ENCODE measurements at places on chromosomes 12 and 14.

- no peak for DNase-seq
Observed at GRCh38 chr14:90839889-90840266, 23.6 kb upstream of the TTC7B start.

DNA sequence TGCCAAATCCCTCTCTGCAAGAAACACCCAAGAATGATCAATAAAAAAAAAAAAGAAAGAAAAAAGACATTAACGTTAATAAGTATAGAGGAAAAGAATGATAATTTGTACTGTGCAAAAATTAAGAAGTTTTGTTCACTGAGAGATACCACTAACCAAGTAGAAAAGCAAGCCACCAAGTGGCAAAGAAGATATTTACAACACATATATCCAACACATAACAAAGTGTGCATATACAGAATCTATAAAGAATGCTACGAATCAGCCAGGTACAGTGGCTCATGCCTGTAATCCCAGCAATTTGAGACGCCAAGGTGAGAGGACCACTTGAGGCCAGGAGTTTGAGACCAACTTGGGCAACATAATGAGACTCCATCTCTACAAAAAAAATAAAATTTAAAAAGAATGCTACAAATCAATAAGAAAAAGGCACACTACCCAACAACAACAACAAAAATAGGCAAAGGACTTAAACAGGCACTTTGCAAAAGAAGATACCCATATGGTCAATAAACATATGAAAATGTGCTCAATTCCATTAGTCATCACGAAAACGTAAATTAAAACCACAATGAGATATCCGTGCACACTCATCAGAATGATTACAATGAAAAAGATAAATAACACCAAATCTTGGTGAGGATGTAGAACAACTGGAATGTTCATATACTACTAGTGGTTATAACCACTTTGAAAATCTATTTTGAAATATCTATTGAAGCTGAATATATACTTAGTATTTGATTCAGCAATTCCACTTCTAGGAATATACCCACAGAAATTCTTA lies 19.8 kb downstream of the GALNT4 start:
- DNase-seq: no peak

DNA sequence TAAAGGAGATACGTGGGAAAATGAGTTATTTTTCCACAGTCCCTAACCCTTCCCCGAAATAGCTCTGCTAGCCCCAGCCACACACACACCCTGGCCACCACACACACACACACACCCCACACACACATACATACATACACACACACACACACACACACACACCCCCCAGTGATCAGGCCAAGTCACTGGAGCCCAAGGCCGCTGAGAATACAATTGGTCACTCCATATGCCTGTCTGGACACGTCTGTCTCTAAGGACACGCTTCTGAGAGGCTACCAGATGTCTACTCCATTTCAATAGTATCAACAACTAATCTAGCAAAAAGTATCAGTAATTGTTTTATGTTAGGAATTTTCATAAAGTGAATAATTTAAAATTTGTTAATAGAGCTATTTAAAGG lies 13.0 kb upstream of the DIABLO start:
- no peak for DNase-seq

- DNase-seq: no peak
Observed at GRCh38 chr12:112514926-112515642, 96.3 kb downstream of the PTPN11 start.

- DNase-seq: no peak
Observed at GRCh38 chr12:22275843-22276242, 58.7 kb downstream of the ST8SIA1 start.

DNA sequence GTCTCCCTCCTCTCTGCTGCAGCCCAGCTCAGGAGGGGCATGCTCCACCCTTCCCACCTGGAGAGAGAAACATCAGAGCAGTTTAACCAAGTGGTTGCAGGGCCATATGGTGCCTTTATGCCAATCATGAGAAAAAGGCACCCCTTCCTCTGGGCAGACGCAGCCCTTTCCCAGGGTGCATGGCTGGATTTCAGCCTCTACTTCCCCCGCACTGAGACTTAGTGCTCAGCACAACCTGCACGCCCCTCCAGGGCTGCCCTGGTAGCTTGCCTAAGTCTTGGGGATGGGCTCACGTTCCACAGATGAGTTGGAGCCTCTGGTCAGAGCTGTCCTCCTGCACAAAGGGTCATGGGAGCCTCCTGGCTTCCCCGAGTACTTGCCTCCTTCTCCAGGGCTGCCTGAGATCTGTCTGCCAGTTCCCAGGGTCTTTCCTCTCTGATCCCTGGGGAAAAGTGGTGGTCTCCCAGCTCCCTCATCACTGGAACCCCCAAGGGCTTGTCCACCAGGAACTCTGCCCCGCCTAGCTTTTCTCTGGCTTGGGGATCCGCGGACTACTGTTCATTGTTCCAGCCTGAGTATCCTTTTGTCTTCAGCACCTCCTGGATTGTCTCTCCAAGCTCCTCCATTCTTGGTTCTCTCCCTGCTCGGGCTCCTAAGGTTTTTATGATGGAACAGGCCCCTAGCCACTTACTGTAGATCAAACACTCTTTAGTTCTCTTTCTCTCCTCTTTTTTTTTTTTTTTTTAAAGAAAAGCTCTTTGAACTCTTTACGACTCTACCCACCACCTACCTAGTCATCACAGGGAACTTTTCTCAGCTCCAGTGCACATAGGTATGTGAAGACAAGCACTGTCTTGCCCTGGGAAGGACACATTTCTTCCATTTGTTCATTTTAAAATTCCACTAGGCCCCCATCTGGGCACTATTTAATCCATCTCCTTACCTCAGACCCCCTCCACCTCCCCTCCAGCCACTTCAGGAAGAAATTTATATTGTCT lies 6.1 kb upstream of the KRT74 start:
- no peak for DNase-seq

GRCh38 chr14:75459791-75460190 lies 32.0 kb downstream of the JDP2 start:
- no peak for DNase-seq

- no peak for DNase-seq
Observed at GRCh38 chr12:106584104-106585064, 1.6 kb downstream of the RFX4 start.

DNA sequence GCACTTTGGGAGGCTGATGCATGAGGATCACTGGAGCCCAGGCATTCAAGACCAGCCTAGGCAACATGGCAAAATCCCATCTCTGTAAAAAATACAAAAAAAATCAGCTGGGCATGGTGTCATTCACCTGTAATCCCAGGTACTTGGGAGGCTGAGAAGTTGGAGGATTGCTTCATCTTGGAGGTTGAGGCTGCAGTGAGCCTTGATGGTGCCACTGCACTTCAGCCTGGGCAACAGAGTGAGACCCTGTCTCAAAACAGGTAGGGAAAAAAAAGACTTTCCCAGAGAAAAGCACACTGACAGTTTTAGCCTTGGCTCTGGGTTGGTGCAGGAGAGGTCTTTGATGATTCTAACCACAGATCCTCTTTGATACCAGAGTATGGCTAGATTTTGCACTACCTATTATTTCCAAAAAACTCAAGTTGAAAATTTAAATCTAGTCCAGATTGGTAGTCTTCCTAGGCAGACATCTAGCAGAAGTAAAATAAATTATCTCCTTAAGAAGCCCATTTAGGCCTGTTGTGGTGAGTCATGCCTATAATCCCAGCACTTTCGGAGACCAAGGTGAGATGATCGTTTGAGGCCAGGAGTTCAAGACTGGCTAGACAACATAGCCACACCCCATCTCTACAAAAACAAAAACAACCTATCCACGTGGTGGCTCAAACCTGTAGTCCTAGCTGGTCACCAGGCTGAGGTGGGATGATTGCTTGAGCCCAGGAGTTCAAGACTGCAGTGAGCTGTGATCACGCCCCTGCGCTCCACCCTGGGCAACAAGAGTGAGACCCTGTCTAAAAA lies 18.6 kb downstream of the LARP4 start:
- DNase-seq: no peak

GRCh38 chr12:100974747-100975146 lies 180.2 kb downstream of the ANO4 start:
- DNase-seq: no peak

DNA sequence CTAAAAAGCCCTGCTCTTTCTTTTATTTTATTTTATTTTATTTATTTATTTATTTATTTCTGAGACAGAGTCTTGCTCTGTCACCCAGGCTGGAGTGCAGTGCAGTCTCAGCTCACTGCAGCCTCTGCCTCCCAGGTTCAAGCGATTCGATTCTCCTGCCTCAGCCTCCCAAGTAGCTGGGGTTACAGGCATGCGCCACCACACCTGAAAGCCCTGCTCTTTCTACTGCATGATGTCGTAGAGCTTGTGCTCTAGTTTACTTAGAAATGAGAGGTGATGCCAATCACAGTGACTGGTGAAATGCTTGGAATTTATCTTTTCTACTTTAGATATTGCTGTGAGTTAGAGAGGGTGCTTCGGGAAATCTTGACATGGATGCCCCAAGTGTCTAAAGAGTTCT lies 54.5 kb downstream of the DAD1 start:
- no peak for DNase-seq

DNA sequence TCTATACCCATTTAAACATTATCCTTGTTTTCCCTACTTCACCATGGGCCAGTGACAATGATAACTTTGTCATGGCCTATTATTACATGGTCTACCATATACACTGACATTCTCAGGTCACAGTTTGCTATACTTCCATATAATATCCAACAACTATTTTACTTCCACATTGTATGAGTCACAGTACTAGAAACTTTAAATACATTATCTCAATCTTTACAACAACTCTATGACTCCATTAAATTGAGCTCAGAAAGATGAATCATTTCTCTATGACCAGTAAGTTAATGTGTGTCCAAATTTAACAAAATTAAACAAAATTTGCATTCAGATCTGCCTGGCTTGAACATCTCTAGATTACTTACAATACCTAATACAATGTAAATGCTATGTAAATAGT lies 93.9 kb downstream of the PLEKHG7 start:
- DNase-seq: no peak

DNA sequence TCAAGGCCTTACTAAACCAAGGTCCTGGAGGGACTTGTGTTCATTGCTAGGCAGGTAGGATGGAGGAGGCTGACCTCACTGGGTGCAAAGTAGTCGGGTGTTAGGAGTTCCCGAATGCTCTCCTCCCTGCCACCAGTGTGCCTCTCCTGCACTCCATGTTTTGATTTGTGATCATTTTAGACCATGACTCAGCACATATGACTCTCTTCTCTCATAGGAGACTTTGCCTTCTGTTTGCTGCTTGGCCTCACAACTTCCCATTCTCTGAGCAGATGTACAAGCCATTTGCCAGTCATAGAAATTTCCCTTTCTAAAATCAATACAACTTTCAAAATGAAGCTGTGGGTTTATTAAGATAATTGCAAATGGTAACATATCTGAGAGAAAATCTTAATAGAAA lies 46.6 kb upstream of the LRIG3 start:
- DNase-seq: no peak

DNA sequence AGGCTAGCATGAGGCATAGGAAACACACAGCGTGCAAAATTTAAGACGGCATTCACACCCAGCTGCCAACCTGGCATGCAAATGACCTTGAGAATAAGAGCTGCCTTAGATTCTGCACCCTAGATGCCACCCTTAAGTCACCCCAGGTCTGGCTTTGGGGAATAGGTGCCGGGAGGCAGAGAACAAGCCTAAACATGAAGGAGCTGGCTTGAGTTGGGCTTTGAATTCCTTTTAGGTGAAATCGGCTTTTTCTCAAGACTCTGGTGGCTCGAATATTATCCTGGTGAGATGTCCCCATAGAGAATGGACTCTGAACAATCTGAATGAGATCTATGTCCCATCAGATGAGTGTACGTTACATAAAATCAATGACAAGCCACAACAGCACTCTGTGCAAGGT lies 1090.5 kb downstream of the VRK1 start:
- no peak for DNase-seq

GRCh38 chr12:40105515-40106201 lies at the start of gene SLC2A13:
TSS of gene SLC2A13 (minus strand) at chr12:40106081. CDS start at chr12:40105808, 273 bp downstream.
- DNase-seq: peak; percentile 94

GRCh38 chr12:94430304-94430703 lies 29.4 kb downstream of the CEP83 start:
- DNase-seq: no peak

- no peak for DNase-seq
Observed at GRCh38 chr12:43112101-43112920, 439.7 kb downstream of the ADAMTS20 start.

DNA sequence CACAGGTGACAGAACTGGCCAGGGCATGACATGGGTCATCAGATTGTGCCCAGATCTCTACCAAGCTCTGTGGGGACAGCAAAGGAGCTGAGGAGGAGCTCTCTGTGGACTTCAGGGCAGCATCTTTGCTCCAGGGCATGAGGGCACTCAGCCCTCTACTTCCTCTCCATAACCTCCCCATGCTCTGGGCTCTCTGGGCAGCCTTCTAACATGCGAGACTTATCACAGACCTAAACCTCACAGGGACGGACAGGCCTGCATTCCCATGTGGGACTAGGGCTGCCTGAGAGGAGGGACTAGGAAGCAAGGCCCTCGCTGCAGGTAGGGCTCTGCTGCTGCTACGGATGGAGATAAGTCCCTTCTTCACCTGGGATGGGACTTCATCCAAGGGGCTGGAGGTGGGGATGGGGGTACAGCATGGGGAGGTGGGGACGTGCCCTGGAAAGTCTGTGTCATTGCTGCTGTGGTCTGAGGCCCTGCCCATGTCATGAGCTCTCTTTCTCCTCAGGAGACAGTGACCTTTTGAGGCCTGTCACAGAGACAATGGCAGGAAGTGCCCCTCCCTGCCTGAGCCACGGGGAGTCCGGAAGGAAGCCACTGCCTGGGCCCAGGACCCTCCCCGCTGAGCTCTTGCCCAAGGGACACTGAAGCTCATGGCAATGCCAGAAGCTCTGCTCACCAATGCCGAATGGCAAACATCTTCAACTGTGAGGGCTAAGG lies 44.1 kb downstream of the PITPNM2 start:
- no peak for DNase-seq

- no peak for DNase-seq
Observed at GRCh38 chr12:117580718-117581062, 219.3 kb upstream of the NOS1 start.

DNA sequence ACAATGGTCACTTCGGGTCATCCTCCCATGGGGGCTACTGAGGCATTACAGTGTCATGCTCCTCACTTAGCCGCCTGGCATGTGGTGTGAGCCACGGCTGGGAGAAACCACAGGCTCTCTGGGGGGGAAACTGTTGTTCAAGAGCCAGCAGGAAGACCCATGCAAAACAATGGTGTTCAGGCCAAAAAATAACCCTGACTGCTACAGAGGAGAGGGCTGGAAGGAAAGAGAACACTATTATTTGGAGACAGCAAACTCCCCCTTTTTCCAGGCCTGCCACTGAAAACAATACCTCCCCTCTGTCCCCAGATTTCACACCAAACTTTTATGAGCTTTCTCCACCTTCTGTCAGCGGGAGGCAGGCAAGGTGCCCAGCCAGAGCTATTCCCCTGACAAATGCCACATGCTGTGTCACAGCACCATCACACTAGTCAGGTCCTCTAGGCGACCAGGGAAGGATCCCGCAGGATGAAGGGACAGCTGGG lies 83.7 kb downstream of the CHGA start:
- DNase-seq: no peak

Measured in NCI-H1930 (cell line).